T47D (cell line): ENCODE measurements at places on chromosomes 16 and 17.

DNA sequence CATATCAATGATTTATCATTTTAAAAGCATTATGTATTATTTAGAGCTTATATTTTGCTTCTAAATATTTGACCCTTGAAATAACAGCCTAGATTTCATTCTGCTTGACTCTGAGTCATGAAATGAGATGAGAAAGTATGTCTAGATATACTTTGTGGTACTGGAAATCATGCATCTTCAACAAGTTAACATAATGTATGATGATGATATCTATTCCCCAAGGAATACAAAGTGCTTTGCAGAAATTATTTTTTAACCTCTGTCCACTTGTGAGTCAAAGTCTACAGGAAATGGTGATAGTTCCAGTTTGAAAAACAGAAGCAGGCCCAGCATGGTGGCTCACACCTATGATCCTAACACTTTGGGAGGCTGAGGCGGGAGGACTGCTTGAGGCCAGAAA, 36.1 kb downstream of the GOSR1 start:
- DNase-seq, result no peak

GRCh38 chr17:48539177-48539576, 5.7 kb downstream of the HOXB2 start:
- DNase-seq, result no peak

DNA sequence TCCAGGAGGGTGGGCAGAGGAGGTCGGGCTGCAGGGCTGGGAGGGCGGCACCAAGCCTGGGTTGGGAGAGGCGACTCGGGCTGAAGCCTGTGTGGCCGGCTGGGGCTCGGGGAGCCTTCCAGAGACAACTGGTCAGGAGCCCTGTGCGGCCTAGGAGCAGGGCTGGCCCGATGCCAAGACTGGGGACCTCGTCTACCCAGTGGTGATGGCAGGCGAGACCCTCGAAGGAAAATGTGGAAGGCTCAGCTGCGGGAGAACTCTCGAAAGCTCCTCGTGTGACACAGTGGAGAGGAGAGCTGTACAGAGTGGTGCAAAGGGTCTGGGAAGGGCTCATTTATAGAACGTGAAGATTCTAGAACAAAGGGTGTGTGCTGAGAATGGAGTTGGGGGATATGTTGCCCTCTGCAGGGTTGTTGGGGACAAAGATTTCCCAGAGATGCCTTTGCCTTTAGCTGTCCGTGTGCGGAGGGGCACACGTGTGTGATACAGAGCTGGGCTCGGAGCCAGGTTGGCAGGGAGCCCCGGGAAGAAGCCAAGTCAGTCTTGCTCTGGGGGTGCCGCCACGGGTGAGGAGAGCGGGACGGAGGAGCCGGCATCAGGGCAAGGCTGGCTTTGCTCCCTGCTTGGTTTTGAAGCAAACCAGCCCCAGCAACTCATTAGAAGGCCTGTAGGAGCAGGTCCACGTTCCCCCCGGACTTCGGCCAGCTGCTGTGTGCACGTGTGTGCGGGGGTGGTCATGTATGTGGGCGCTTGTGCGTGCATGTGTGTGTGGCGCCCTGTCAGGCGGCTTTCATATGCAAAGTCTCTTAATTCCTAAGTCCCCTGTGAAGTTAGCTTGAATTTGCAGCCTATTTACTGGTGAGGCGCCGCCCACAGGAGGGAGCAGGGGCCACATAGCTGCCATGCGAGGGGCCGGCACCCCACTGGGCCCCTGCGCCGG, 132.4 kb upstream of the CHMP6 start:
- no peak for DNase-seq

- no peak for DNase-seq
Measured at GRCh38 chr17:21004016-21004930, 38.5 kb downstream of the USP22 start.
